Stimulated activated CD4-positive, alpha-beta T cell treated with anti-CD3 and anti-CD28 coated beads, Interleukin-15, amount 100 ng/mL, for 48 hours (primary cell): ENCODE measurements at places on chromosomes 1 and 21.

DNA sequence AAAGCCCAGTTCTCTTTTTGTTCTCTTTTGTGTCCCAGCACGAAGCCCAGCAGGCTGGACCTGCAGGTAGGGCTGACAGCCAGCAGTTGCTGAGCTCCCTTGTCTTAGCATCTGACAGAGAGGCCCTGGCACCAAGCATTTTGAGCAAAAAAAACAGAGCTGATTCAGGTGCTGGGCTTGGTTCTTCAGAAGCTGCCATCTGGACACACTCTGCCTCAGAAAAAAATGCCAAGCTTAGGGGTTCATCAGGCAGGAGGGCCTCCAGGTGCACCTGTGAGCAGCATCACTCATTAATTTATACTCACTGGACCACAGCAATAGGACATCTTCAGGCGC, 167.1 kb upstream of the PLD5 start:
- DNase-seq = no peak

DNA sequence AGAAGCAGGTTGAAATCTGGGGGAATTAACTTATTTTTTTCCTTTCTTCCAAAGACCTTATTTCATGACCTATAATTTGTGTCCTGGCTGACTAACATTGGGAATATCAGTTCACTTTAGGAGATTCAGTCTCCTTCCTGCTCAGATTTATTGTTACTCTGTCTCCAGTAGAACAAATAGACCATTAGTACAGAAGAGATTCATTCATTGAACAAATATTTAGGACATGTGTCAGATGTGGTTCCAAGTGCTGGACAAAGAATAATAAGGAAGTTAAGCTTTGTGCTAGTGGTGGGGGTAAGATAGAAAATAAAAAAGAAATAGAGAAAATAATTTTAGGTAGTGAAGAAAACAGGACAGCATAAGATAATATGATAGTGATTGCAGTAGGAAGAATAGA, 20.3 kb downstream of the ZMYM4 start:
- DNase-seq = no peak

- DNase-seq = no peak
These were observed 128.7 kb downstream of the TLR5 start for GRCh38 chr1:223014142-223014873.

DNA sequence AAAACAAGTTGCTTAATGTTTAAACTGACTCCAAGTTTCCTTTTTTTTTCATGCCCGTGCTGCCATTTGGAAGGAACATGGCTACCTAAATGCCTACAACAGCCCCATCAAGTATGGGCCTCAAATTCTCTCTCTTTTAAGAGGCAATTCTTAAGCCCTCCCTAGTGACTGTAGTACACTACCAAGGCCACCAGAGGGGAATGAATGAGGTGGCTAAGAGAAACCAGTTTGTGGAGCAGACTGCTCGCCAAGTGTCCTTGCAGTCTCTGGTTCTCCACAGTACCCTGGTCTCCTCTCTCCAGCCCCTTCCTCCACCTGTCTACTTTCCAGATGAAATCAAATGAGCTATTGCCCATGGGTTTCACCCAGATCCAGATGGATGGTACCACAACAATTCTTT, 1809.6 kb downstream of the BRINP3 start:
- DNase-seq = no peak

DNA sequence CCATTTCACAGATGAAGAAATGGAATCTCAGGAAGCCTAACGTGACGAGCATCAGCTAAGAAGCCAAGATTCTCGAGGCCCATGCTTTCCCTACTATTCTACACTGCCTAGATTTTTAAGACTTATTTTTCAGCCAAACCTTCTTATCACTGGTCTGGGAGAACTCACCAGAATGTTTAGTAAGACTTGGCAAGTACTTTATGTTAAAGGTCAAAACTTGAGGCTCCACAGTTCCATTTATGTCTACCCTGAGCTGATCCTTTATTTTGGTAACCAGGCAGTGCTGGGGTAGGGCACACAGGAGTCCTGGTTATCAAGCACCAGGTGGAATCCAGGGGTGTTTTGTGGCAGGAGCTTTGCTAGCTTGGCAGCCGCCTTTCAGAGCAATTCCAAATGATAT, 16.8 kb downstream of the PLXNA2 start:
- DNase-seq = no peak

- no peak for DNase-seq
These were observed 547.8 kb downstream of the ADGRL2 start for GRCh38 chr1:82348487-82348886.

- DNase-seq = no peak
These were observed 6.2 kb upstream of the ZNF281 start for GRCh38 chr1:200415789-200416593.

GRCh38 chr21:36716836-36717235, 17.9 kb downstream of the SIM2 start:
- no peak for DNase-seq

DNA sequence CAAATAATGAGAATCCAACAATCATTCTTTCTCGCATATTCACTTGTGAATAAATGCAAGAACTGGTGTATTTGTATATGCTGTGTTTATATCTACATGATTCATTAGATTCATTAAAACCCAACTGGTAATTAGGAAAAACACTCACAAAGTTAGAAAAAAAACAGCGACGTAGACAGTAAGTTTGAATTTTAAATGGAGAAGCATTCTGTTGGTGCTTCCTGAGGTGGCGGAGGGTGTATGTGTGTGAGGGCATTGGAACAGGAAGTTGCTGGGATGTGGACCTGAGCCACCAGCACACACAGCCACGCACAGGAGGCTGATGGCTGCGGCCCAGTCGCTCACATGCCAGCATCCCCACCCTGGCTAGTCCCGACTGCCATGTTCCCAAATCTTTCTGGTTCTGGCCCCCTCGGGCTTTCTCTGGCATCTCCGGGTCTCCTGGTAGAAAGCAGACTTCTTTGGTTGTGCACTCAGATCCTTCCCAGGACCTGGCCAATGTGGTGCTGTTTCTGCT, 121.6 kb upstream of the IRF2BP2 start:
- no peak for DNase-seq

DNA sequence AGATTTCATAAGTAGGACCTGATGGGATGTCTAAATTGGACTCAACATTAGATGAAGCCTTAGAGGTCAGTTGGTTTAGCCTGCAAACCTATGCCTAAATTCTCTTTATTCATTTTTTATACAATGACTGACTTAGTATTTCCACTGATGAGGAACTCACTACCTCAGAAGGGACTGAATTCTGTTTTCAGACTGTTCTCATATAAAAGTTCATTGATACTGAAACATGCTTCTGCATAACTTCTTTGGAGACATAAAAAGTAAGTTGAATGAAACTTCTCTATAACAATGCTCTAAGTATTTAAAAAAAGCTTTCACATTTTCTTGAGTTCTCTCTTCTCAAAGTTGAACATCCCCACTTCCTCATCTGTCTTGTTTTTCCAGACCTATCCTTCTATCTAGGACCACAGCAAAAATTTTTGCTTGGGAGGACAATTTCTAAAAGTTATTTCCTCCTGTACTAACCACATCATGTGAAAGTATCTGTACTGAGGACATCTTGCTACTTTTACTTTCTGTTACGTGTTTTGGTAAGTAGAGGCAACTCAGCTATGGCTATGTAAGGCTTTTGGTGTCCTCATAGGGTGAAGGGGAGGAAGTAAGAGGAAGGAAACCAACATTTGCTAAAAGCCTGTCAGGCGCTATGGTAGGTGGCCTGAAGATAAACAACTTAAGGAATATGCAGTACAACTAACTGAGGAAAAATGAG, 64.1 kb downstream of the USP24 start:
- DNase-seq = no peak

- no peak for DNase-seq
These were observed 111.5 kb downstream of the CNIH3 start for GRCh38 chr1:224727351-224728289.

DNA sequence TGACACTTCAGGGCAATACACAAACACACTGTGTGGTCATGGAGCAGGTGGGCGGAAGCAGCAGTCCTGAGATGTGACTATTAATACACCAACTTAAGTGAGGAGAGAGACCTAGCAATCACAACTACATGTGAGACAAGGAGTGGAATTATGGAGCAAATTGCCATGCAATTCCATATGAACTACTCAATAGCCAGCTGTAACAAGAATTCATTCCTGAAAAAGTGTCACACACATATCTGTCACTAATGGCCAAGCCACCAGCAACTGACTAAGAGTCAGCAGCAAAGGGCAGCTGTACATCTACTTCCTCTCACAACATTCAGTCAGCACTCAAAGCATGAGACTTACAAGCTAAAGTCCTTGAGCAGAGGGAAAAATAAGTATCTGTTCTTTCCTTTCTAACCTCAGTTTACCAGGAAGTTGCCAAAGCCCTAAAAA, 46.2 kb downstream of the GPR3 start:
- DNase-seq = no peak

DNA sequence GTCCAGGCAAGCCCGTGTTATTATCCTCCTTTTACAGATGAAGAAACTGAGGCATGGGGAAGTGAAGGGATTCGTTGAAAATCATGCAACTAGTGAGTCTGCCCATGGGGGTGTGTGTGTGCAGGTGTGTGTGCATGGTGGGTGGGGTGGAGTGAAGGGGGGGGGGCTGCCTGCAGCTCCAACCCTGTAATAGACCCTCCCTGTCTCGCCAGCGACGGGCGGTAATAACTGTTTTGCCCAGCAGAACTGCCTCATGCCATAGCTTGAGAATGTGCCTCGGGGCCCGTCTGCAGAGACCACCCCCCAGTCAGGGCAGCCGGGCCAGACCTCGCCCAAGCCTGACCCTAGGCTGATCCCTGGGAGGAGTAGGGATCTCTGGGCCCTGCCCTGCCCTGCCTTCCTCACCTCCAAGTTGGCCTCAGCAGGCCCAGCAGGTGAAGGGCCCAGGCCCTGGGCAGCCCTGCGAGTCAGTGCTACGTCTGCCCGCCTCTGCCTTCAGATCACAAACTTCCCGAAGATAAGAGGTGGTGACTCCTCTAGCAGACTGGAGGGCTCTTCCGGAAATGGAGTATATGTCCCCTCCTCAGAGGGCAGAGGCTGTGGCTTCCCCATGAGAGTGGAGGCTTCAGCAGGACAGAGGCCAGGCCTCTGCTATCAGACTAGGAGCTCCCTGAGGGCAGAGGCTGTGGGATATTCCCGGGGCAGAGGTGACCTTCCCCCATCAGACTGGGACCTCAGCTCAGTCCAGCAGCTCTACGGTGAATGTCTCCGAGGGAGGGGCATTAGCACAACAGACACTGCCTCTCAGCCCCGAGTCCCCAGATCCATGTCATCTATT, 15.7 kb upstream of the EPHA2 start:
- no peak for DNase-seq

DNA sequence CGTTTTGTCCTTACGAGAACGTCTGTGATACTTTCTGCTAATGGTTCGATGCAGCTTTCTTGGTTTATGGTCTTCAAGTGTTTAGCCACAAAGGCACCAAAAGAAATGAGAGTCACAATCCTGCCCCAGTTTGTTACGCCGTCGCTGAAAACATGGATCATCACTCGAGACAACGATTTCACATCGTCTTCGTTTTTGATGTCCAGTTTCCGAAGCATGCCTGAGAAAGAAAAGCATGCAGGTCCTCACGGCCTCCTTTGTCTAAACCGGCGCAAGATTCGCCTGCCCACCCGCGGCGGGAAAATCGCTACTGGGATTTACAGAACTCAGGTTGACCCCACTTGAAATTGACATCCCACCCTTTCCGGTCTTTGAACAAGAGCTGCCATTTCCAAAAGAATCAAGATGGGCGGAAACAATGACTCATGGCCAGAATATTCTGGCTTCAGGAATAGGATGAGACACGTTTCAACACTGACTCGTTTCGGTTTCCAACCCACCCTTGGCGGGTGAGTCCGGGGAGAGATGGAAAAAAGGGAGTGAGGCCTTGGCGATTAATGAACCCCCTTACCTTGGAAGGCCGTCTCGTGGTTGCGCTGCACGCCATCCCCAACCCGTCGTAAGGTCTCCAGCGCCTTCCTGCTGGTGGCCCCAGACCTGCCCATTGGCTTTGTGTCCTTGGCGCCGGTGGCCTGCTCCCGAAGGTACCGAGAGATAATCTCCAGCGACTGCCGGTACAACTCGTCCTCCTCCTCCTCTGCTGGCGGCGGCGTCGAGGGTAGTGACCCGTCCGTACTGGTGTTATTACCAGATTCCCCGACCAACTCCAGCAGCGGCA, 919 bp downstream of the MCL1 start:
- DNase-seq = no peak

DNA sequence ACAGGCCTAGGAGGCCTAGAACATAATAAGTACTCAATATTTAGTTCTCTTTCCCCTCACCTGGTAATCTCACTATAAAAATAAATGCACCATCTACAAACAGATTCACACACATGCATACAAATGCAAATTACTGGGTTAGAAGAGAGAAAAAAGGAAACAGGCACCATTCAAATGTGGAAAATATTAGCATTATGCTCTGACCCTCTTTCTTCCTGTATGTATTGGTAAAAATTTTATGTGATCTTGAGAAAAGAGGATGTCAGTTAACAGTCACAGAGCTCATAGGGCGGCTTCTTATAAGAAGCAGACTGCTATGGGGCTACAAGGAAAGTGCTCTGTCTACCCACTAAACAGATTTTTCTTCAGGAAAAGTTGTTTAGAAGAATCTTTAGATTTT, 565.4 kb downstream of the LMO4 start:
- no peak for DNase-seq

DNA sequence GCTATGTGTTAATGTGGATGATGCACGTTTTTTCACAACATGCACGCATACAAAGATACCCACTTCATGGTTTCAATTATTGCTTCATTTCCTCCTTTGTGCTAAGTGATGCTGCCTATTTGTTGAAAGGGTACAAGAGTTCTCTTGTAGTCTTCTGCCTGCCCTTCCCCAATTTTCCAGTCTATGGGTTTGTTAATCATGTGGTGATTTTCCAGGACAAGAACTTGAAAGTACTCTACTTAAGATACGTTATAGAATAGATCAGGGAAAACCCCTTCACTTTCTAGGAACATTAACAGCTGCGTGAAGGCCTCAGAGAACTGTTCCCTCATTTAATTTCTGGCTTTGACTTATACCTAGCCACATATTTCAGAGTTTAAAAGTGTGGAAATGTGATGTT, 52.1 kb upstream of the SLC44A3 start:
- no peak for DNase-seq

DNA sequence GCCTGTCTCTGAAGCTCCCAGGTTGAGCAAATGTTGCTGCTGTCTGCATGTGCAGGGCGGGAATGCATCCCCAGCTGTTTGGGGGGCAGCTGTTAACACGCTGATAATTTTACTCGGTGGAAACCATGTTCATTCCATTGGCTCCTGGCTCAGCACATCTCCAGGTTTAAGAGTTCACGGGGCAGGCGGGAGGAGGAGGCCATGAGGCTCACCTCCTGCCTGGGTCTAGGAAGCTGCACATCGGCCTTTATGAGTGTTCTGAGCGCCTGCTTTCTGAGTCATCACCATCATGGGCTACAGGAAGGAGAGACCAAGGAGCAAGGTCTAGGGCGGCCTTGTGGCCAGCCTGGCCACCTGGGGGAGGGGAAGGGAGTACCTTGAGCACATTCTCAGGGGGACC, 29.7 kb downstream of the AJAP1 start:
- DNase-seq = no peak
